ENCODE measurements at places on chromosomes 4 and X.

DNA sequence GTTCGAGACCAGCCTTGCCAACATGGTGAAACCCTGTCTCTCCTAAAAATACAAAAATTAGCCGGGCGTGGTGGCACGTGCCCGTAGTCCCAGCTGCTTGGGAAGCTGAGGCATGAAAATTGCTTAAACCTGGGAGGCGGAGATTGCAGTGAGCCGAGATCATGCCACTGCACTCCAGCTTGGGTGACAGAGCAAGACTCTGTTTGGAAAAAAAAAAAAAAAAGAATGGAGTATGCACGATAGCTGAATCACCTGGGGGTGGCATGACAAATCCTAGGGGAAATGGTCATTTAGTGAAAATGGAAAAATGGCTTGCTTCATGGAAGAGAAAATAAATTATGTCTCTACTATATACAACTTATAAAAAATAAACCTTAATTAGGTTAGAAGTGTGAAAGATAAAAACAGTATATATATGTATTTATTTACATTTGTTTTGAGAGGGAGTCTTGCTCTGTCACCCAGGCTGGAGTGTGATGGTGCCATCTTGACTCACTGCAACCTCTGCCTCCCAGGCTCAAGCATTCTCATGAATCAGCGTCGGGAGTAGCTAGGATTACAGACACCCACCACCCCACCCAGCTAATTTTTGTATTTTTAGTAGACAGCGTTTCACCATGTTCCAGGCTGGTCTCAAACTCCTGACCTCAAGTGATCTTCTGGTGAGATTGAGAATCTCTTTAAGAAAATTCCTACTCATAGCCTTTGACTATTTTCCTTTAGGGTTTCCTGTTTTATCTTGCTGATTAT is 19.3 kb upstream of the ING2 start:
- no peak for DNase-seq

- DNase-seq = no peak
Observed at GRCh38 chr4:20302336-20302735, 50.6 kb downstream of the SLIT2 start.

DNA sequence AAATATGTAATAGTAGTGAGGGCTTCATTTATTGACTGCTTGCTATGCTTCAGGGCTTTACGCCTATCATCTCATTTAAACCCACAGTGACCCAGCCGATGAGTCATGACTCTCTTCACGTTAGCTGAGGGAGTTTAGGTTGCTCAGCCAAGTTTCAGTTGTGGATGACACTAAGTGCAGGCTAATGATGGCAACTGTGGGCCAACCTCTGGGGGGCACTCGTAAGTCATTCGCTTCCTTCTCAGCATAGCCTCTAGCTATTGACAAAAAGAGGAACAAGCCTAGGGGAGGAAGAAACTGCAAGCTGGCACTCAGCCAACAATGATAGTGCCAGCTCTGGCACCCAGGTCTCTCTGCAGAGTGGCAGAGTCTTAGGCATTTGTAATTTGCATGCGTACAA is 325.0 kb downstream of the ARHGAP10 start:
- peak; percentile 84 for DNase-seq

DNA sequence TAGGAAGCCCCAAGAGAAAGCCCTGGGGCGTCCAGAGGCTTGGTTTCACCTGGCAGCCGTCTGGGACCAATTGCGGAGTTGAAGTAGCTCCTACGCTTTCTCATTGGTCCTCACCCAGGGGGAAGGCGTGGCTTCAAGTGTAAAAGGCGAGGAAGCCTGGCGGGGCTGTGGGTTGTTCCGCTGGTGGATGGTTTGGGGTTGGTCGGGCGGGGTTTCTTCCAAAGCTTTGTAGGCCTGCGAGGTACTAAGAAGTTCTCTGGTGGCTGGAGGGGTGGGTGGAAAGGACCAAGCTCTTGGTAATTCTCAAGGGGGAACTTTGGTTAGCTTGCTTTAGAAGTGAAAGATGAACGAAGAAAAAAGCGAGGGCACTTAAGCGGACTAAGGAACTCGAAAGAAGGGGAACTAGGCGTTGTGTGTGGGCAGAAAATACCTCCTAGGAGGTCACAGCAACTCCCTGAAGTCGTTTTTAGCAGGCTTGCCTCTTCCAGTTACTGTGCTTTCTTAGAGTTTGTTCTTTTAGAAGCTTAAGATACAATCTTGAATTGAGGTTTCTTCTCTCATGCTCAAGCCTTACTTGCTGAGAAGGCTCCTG is 36.6 kb downstream of the CCNG2 start:
- peak; percentile 83 for DNase-seq

- no peak for DNase-seq
Observed at GRCh38 chrX:74422576-74423288, 1.4 kb downstream of the SLC16A2 start.

Data from CD4-positive, alpha-beta T cell treated with Interleukin-1 beta for 1 hour (primary cell).